ENCODE measurements at places on chromosomes 4 and X.
A peak's percentile ranks its signal among the peaks of the same experiment; 100 is the strongest.

DNA sequence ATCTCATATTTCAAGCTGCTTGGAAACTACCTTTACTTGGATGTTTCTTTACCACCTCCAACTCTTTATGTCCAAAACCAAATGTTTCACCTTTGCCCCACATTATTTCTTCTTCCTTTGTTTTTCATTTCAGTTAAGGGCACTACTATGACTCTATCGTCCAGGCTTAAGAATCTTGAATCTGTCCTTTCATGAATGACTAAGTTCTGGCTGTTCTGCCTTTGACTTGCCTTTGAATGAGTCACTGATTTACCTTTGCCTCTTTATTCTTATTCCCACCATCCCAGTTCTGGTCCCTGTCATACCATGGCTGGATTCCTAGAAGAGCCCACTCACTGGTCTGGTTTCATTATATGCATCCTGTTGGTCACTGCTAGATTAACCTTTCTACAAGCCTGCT lies 30.6 kb upstream of the PLAC1 start:
- peak; percentile 22 for DNase-seq

DNA sequence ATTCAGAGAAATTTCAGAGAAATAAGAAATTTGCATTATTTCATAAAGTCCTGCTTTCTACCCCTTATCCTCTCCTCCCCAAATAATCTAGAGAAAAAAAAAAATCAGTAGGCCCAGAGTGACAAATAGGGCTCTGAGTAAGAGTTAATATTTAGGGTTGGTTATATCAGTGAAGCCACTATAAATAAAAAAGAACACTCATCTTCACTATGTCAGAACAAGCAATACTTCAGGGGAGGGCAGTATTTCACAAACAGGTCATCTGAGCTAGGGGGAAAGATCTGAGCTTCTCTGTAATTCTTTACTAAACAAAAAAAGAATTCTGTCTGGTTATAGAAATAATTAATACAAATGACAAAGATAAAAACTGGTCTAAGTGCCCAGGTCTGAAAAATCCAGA lies 39.4 kb downstream of the PDE5A start:
- no peak for DNase-seq

GRCh38 chrX:150805736-150806135 lies 92.7 kb downstream of the CD99L2 start:
- no peak for DNase-seq

GRCh38 chr4:67871867-67872266 lies 11.9 kb downstream of the TMPRSS11D start:
- no peak for DNase-seq

All from muscle of back (tissue), 13 donors.